Trophoblast cell (in vitro differentiated cells and primary cell): ENCODE measurements at places on chromosomes 1 and 21.

DNA sequence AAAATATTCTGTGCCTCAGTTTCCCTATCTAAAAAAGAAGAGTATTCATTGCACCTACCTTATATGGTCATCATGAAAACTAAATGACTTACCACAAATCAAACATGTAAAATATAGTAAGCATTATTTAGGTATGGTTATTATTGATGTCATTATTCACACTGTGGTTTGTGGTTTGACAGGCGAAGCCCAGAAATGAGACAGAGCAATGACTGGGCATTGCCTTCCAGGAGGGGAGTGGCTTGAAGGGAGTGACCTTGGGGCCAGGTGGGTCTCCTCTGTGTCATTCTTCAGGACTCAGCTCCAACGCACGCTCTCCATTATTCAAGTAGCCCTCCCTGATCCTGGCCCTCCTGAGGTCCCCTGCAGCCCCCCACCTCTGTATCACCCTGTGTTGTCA, 133.7 kb downstream of the DMRTA2 start:
- H3K4me1 ChIP-seq = no peaks in the 10 kb centered on the region
- DNase-seq = no peak
- no peaks in the 10 kb centered on the region for H3K36me3 ChIP-seq
- no peak overlapping the region for H3K4me3 ChIP-seq

DNA sequence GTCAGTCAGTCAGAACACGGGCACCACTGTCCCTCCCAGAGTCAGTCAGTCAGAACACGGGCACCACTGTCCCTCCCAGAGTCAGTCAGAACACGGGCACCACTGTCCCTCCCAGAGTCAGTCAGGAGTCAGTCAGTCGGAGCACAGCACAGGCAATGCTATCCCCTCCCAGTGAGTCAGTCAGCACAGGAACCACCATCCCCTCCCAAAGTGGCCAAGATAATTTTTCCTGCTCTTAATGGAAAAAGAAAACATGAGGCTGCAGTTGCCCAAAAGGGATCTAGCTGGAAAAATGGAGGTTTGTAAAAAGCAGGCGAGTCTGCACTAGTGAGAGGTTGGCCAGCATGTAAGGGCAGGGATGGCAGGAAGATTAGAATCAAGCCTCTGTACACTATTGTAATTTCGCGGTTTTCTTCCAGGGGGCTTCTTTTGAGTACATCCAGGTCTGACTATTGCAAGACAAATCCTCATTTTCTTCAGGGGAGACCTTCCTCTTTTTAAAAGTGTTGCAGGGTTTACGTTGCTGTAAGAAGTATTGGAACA, 213.8 kb downstream of the SIPA1L2 start:
- H3K4me3 ChIP-seq = no peak overlapping the region
- peaks cover 15% of the 10 kb centered on the region for H3K36me3 ChIP-seq
- no peak overlapping the region for H3K27ac ChIP-seq
- H3K4me1 ChIP-seq = peaks cover 13% of the 10 kb centered on the region
- no peaks in the 10 kb centered on the region for H3K27me3 ChIP-seq

GRCh38 chr1:93433407-93433961, 14.4 kb upstream of the FNBP1L start:
- H3K4me3 ChIP-seq = no peak overlapping the region
- no peak overlapping the region for H3K27ac ChIP-seq
- H3K36me3 ChIP-seq = no peaks in the 10 kb centered on the region

DNA sequence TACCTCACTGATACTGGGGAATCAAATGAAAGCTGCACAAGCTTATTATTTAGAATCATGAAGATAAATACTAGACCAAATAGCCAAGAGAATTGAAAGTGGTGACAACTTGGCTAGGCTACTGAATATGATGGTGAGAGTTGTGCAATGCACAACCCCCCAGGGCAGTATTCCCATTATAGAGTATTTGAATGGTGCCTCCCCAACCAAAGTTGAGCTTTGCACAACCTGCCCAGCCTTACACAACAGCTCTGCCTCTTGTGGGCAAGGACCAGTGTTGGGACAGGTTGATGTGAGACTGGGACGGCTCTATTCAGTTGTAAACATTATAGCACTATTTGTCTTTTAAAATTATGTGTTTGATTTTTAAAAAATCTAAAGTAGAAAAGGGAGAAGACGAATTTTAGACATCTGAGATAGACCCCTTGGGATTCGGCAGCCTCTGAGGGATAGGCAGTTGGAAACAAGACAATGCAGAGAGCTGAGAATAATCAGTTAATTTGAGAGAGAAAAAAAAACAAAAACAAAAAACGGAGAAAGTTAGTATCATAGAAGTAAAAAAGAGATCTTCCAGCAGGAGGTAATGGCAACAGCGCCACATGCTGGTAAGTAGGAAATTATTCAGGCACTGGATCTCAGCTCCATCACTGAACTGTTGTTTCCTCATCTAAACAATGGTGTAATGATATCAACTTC, 91.0 kb upstream of the KCNA3 start:
- H3K4me3 ChIP-seq = no peak overlapping the region
- no peaks in the 10 kb centered on the region for H3K4me1 ChIP-seq
- peak; percentile 80 for DNase-seq
- H3K27me3 ChIP-seq = no peaks in the 10 kb centered on the region

- H3K27ac ChIP-seq = no peak overlapping the region
- H3K36me3 ChIP-seq = peaks cover 9% of the 10 kb centered on the region
- no peak overlapping the region for H3K4me3 ChIP-seq
- no peaks in the 10 kb centered on the region for H3K4me1 ChIP-seq
These were observed 152.2 kb downstream of the SIPA1L2 start for GRCh38 chr1:232477728-232478127.

GRCh38 chr21:45853703-45854342, 127.7 kb upstream of the COL6A1 start:
- H3K36me3 ChIP-seq = no peaks in the 10 kb centered on the region
- H3K4me1 ChIP-seq = no peaks in the 10 kb centered on the region
- no peaks in the 10 kb centered on the region for H3K27me3 ChIP-seq
- DNase-seq = no peak
- H3K4me3 ChIP-seq = no peak overlapping the region

- H3K4me3 ChIP-seq = peak overlapping the region; percentile 28
- H3K36me3 ChIP-seq = no peaks in the 10 kb centered on the region
- peaks cover 17% of the 10 kb centered on the region for H3K4me1 ChIP-seq
- no peak for DNase-seq
These were observed 16.9 kb upstream of the IGFN1 start for GRCh38 chr1:201173736-201174135.

GRCh38 chr1:220564216-220564615, 36.3 kb downstream of the MARK1 start:
- no peak for DNase-seq
- H3K27me3 ChIP-seq = no peaks in the 10 kb centered on the region
- H3K4me3 ChIP-seq = no peak overlapping the region
- peaks cover 4% of the 10 kb centered on the region for H3K4me1 ChIP-seq
